Epithelial cell of proximal tubule (primary cell): ENCODE measurements at places on chromosomes 4 and X. TPM values are rescaled to one million over a fixed set of nuclear protein-coding genes. Genes with fewer than 3 reads are reported as not detected.

The TMEM150C gene
- total RNA-seq = 0.36 and 2.9 TPM in 2 replicates

The GABRG1 gene
- total RNA-seq = not detected in 2 replicates

The PDE6B gene
- total RNA-seq = 4.1 and 5.7 TPM in 2 replicates

The KANTR gene
- 1.9 and 3.1 TPM in 2 replicates for total RNA-seq

The SSX3 gene
- total RNA-seq = not detected in 2 replicates

The MAGEB17 gene
- 0.14 TPM in 1 of 2 replicates, not detected in the other for total RNA-seq

The TMEM187 gene
- total RNA-seq = 2.3 and 4.3 TPM in 2 replicates

The ASB12 gene
- 0.07 TPM in 1 of 2 replicates, not detected in the other for total RNA-seq

The LEF1 gene
- total RNA-seq = 1.2 and 4.2 TPM in 2 replicates

The ATOH1 gene
- total RNA-seq = not detected in 2 replicates

The ASMTL gene
- total RNA-seq = 14.4 and 16.2 TPM in 2 replicates

The SMIM10L2A gene
- 0.65 and 2.3 TPM in 2 replicates for total RNA-seq

GRCh38 chr4:187552781-187553180 lies 442.8 kb upstream of the ZFP42 start:
- no peak for DNase-seq

- DNase-seq = no peak
Observed at GRCh38 chrX:27307546-27307945, 155.6 kb downstream of the PPP4R3C start.

- DNase-seq = peak; percentile 29
Observed at GRCh38 chr4:81466841-81467671, 4.7 kb downstream of the RASGEF1B start.

- DNase-seq = peak; percentile 75
Observed at GRCh38 chr4:122666527-122667245, 45.8 kb upstream of the IL21 start.

GRCh38 chrX:107199491-107199890 lies 6.7 kb downstream of the NUP62CL start:
- peak; percentile 33 for DNase-seq

GRCh38 chrX:72080150-72080549 lies 51.6 kb downstream of the RTL5 start:
- no peak for DNase-seq

DNA sequence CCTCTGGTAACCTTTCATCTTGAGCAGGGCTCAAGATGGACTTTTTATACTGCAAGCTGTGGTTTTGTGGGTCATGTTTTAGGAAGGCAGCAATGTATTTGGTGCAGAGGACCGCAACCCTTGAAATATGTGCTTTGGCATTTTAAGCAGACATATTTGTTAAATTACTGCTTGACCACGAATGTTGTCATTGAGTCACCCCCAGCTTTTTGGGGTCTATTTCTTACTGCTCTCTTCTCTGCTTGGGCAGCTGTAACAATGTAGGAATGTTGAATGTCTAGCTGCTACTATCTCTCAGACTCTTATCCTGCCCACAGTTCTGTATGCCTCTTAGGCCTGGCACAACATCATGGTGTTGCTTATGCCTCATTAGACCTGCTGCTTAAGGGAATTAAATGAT lies 6.0 kb downstream of the RBPJ start:
- DNase-seq = no peak

- no peak for DNase-seq
Observed at GRCh38 chrX:129808829-129809796, 29.4 kb downstream of the SASH3 start.

DNA sequence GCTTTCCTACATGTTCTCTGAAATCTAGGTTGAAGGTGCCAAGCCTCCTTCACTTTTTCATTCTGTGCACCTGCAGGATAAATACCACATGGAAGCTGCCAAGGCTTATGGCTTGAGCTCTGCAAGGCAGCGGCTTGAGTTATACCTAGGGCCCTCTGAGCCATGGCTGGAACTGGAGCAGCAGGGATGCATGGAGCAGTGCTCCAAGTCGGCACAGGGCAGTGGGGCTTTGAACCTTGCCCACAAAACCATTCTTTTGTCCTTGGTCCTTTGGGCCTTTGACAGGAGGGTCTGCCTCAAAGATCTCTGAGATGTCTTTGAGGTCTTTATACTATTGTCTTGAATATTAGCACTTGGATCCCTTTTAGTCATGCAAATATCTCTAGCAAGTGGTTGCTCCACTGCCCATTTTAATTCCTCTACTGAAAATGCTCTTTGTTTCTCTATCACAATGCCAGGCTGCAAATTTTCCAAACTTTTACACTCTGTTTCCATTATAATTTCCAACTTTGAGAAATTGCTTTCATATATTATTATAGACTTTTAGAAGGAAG lies 536.2 kb upstream of the KLHL4 start:
- DNase-seq = no peak

DNA sequence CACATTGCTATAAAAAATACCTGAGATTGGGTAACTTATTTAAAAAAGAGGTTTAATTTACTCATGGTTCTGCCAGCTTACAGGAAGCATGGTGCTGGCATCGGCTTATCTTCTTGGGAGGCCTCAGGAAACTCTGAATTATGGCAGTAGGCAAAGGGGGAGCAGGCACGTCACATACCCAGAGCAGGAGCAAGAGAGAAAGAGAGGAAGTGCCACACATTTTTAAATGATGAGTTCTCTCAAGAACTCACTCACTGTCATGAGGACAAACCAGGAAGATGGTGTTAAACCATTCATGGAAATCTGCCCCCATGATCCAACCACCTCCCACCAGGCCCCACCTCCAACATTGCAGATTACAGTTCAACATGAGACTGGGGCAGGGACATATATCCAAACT lies 10.0 kb upstream of the AFF1 start:
- DNase-seq = peak; percentile 86

- DNase-seq = no peak
Observed at GRCh38 chr4:74446193-74446868, 1.4 kb downstream of the AREG start.

GRCh38 chr4:6898763-6899162 lies 10.9 kb upstream of the TBC1D14 start:
- DNase-seq = no peak

- no peak for DNase-seq
Observed at GRCh38 chrX:23061116-23061515, 61.4 kb downstream of the DDX53 start.

DNA sequence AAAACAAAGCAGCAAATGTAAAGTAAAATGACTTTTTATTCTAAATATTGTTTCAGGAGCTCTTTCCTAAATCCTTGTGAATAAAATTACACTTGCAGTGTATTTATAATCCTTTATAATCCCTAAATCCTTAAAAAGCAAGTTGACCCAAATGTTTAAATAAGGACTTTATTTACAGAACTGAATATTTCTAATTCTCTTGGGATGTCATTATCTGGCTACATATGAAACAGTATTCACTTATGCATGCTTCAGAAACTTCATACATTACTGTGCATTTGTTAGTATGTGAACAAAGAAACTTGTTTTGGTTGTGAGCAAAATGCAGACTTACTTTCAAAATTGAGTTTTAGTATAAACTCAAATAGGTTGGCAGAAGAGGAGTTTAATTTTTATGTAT lies 49.2 kb downstream of the PTTG2 start:
- DNase-seq = no peak
